ENCODE measurements at places on chromosomes 3 and 15.

- DNase-seq = no peak
Measured at GRCh38 chr15:95215017-95215416, 983.7 kb downstream of the MCTP2 start.

DNA sequence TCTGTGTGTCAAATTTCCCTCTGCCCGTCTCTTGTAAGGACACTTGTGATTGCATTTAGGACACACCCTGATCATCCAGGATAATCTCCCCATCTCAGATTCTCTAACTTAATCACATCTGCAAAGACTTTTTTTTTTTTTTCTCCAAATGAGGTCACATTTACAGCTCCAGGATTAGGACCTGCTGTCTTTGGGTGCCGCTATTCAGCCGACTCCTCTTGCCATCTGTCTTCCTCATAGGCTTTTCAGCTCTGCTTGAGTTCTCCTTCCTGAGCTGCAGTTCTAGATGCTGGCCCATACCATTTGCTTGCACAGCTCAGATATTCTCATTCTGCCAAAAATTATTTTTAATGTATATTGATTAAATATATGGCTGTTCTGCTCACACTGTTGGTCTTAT lies 94.3 kb upstream of the TLE3 start:
- no peak for DNase-seq

DNA sequence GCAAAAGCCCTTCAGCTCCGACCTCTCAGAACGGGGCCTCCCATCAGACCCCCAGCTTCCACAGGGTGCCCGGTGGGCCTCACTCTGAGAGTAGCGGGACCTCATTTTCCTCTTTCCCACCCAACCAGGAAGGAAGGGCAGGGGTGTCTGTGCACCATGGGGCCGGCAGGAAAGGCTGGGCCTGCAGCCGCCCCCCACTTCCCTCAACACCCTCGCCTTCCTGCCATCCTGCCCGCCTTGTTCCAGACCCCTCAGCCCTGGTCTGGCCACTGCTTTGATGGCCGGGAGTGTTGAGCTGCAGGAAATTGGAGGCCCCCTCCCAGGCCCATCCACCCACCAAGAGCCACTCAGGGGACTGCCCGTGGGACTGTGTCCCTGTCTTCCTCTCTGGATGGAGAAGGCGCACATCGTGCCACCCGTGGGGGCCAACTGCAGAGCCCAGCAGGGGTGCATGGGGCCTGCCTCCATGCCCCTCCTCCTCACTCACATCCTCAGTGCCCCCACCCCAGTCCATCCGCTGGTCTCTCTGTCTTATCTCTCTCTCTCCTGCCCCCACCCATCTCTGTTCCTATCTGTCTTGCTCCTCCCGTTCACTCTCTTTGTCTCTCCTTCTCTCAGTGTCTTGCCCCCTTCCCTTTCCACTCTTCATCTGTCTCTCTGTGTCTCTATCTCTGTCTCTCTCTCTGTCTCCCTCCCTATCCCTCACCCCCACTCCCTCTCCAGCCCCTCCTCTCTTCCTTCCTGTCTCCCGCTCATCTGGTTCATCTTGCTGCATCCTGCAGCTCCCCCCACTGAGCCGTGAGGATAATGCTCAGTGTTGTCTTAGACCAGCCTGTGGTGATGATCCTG lies 1.8 kb upstream of the PLXND1 start:
- DNase-seq = no peak

DNA sequence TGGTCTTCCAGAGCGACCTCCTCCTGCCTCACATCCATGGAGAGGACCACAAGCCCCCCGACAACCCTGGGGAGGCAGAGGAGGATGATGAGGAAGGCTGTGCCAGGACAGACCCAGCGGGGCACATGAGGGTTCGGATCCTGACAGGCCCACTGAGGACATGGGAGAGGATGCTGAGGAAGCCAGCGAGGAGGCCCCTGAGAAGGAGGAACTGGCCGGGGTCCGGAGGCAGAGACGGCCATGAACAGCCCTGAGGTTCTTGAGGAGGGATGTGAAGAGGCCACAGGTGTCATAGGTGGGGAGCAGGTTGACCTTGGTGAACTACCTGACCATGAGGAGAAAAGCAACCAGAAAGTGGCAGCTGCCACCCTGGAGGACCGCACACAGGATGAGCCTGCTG lies 54.9 kb upstream of the WNT7A start:
- no peak for DNase-seq

DNA sequence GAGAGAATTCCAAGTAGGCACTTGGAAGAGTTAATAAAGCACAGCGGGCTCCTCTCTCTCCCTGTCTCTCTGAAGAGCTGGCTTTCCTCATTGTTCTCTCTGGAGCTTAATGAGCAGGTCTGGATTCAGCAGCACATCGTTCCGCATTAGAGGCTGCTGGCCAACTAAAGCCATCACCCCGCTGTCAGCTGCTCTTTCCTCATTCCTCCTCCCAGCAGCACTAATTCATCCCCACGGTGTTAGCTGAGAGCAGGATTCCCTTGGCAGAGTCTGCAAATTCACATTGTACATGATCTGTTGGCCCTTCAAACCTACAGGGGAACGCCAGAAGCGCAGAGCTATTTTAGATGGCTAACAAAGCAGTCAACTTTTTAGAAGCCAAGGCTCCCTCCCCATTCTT lies 44.2 kb downstream of the SGO1 start:
- DNase-seq = no peak

DNA sequence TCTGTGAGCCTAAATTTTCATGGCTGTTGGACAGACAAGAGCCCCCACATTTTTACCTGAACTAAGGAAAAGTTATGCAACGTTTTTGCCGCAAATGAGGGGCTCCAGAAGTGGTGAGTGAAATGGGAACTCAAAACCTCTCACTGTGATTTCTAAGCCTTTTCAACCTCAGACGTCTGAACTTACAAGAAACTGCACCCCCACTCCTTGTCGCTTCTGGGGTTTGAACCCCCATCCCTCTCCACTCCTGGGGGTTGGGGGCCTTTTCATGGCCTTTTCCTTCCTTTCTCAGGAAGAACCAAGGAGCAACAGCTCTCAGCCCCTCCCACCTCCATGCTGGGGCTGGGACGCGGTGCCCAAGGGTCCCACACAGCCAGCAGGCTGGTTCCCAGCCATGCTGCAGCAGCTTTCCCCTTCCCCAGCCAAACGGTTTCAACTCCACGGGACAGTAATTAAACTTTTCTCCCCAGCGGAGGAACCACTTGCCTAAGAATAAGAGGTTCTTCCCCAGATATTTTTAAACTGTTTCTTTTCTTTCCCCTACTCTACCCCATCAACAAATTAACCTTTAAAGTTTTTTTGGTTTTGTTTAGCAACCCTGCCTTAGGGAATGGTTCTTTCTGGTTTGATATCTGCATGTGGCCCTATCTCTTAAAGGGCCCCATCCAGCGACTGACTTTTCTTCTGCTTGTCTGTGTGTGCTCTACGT lies 387.6 kb upstream of the CBLB start:
- no peak for DNase-seq

DNA sequence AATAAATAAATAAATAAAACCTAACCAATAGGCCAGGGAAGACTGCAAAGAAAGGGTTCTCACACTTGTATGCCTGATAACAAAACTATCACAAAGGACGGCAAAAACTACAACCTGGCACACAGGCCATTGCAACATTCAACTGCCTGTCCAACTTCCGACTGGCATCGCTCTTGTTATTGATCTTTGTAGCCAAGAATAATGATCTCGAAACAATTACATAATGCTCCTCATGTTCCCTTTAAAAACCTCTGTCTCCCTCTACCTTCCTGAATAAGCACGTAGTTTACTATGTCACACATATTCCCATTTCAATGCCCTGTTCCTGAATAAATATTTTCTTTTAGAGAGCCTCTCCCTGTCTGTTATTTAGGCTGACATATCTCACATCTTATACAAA lies 74.3 kb downstream of the B3GNT5 start:
- no peak for DNase-seq

DNA sequence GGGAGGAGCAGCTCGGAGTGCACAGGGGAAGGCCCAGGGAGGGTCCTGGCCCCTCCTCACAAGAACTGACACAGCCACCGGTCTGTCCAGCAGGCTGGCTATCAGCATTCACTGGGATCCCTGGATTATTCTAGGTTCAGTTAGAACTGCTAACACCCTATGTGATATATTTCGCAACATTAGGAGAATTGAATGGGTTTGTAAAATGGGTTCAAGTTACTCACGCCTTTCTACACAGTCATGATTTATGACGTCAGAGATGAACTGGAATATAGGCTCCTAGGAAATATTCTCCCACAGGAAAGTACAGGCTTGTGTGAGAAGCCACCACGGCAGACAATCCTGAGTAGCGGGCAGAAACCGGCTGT lies 969 bp upstream of the BSN start:
- DNase-seq = no peak

GRCh38 chr3:3038201-3038991 lies 71.8 kb downstream of the IL5RA start:
- no peak for DNase-seq

- no peak for DNase-seq
Measured at GRCh38 chr3:128337305-128337704, 129.4 kb downstream of the DNAJB8 start.

GRCh38 chr15:100383302-100384107 lies 41.7 kb upstream of the ADAMTS17 start:
- DNase-seq = no peak

All from activated T-helper 1 cell treated with Interleukin-2 at 50 U/mL for 16 hours (primary cell).